Stimulated activated memory B cell treated with anti-CD40 and anti-IgM and Interleukin-4, amounts not matched to agents 10 μg/mL and 1 μg/mL and 100 μg/mL, for 72 hours (primary cell): ENCODE measurements at places on chromosomes 16 and 17.

DNA sequence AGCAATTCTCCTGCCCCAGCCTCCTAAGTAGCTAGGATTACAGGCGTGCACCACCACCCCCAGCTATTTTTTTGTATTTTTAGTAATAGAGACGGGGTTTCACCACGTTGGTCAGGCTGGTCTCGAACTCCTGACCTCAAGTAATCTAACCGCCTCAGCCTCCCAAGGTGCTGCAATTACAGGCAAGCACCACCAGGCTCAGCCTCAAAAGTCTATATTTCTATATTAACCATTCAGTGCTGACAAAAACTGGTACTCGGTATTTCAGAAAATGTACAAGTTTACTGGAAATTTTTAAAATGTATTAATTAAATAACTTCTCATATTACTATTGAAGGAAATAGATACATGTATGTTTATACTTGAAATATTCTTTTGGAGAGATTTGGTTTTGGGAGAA is 1.4 kb upstream of the HEXD start:
- ATAC-seq = no peak

- ATAC-seq = no peak
Observed at GRCh38 chr17:3896108-3896967, 3.5 kb upstream of the CAMKK1 start.

DNA sequence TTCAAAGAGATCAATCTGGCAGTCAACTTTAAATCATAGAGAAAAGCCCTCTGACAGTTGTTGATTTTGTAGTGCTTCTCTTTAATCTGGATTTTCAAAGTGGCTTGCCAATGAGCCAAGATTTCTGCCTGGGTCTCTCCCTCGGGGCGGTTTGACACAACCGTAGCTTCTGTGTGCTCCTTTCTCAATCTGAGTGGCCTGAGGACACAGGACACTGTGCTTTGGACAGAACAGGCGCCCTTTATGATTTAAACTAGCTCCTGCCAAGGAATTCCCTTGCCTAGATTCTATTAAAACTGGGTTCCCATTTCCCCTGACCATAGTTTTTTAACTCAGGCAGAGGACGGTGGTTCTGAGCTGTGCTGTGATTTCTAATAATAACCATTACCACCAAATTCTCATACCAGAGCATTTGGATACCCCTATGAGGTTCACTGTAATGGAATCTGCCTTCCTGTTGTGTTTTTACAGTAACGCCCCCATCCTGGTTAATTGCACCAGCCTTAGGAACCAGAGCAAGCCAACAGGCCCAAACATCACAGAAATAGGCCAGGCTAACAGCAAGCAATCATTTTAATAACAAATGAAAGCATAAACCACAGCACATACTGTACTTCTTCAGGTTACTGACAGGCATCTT is 4.0 kb downstream of the ZFHX3 start:
- ATAC-seq = no peak

DNA sequence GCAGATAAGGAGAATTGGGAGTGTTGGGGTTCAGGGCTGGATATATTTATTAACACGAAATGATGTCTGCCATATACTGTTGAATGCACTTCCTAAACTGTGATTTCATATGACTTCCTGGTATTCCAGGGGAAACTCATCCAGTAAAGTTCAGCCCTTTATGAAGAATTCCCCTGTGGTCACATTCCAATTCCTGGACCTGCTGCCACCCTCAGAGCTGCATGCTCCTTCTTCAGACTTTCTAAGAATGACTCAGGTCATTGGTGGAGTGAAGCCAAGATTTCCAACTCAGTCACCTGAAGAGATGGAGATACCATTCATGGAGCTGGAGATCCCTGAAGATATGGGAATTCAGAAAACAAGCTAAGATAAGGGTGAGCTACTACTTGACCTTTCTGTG is 114.2 kb upstream of the TMEM97 start:
- ATAC-seq = no peak

DNA sequence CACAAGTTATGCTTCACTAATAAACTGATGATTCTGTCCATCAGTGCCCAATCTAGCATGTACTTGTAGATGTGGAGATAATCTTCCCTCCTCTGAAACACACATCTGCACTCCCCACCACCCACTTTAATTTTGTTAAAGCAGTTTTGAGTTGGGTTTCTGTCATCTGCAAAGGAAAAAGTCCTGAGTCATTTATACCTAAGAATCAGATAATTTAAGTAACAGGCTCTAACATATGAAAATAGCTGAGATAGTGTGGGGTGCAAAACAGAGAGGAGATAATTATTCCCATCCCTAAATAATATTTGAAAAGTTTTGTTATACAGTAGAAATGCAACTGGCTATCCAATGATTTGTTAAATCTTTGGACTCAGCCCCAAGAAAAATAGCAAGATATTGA is 67.7 kb upstream of the ALOX12 start:
- ATAC-seq = no peak
